Activated CD4-positive, alpha-beta T cell treated with anti-CD3 and anti-CD28 coated beads for 24 hours (primary cell): ENCODE measurements at places on chromosomes 6 and 20.

GRCh38 chr6:82330171-82330804 lies 33.3 kb upstream of the TPBG start:
- DNase-seq = no peak

- no peak for DNase-seq
Observed at GRCh38 chr6:159620947-159621346, 72.1 kb downstream of the SOD2 start.

- DNase-seq = no peak
Observed at GRCh38 chr20:23568320-23568970, at the start of gene CST9L. Gene CST9L, minus strand, starts transcription at chr20:23568484. Its CDS starts 34 bp downstream, at chr20:23568450.

DNA sequence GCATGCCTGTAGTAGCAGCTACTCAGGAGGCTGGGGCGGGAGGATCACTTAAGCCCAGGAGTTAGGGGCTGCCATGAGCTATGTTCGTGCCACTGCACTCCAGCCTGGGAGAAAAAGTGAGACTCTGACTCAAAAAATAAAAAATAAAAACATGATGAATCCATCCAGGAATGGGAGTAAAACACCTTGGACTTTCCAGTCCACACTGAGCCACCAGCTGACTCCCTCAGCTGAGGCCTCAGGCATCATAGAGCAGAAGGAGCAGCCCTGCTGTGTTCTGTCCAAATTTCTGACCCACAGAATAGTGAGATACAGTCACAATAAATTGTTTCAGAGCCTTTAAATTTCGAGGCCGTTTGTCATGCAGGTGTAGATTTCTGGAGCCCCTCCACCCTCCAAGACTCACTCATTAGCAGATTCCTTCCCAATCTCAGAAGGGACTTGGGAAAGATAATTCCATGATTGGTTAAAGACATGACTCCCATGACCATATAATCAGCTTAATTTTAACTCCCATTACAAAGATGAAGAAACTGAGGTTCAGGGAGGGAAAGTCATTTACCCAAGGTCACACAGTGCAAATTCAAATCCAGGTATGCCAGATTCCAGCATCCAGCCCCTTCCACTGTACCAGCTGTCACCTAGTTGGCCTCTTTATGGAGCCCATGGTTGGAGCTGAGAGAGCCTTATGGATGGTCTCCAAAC lies 9.0 kb upstream of the MMP9 start:
- no peak for DNase-seq

- DNase-seq = no peak
Observed at GRCh38 chr6:159977255-159977903, 8.5 kb downstream of the IGF2R start.

DNA sequence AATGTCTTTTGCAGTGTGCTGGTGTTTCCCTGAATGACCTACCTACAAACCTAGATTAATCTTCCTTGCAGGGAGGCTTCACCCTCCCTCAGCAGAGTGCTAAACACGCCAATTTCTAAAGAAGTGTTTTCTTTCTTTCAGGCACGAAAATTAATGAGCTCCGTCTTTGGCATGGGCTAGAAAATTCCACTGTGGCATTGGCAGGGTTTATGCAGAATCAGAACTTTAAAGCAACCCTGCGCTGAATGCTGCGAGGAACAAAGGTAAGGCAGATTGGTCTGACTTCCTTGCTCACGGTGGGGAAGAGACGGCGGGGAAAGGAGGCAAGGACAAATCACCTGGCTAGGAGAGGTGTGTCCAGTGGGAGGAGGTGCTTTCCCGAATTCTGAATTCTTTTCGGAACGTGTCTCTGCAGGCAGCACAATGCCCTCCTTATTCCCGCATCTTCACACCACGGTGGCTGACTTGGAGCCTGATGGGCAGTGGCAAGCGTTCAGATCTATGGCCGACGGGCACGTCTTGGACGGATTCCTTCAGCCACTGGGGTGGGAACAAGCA lies 6.2 kb upstream of the BANF2 start:
- no peak for DNase-seq

DNA sequence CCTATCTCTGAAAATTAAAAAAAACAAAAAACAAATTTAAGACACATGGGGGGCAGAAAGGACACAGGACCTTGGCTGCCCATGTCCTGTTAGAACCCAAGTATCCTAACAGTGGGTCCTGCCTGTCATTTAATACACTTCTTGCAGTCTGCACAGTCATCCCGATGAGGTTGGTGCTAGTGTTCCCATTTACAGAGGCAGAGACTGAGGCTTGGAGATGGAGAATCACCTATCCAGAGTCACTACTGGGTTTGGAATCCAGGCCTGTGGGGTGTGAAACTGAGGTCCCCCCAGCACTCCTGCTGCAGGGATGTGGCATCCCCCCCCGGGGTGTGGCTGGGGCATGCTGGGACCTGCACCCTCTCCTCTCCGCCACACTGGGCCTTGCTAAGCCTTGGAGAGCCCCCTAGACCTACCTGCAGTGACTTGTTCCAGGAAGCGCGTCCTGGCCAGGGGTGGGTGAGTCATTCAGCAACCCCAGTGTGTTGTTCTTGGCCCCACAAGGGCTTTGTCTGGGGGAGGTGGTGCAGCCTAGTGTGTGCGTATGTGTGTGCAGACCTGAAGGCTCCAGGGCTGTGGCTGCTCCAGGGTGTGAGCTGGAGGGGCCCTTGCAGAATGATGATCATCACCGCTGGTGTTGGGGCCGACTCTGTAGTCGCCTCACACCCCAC lies 49.7 kb downstream of the BCAS4 start:
- DNase-seq = no peak

- no peak for DNase-seq
Observed at GRCh38 chr6:50591135-50591534, 122.2 kb upstream of the TFAP2D start.

- no peak for DNase-seq
Observed at GRCh38 chr20:49448917-49449316, 33.6 kb downstream of the KCNB1 start.

DNA sequence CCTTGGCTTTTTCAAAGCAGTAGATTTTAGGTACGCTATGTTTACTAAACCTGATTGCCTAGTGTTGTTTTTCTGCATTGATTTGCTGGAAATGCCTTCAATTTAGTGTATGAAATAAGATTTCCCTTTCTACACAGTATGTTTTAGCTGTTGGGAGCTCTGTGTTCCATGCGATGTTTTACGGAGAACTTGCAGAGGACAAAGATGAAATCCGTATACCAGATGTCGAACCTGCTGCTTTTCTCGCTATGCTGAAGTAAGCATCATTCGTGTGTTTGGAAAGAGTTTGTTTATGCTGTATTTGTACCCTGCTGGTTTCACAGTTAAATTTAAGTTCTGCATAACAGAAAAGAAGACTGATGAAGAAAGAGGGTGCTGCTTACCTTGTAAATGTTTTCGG lies 1.9 kb downstream of the BTBD3 start:
- no peak for DNase-seq

DNA sequence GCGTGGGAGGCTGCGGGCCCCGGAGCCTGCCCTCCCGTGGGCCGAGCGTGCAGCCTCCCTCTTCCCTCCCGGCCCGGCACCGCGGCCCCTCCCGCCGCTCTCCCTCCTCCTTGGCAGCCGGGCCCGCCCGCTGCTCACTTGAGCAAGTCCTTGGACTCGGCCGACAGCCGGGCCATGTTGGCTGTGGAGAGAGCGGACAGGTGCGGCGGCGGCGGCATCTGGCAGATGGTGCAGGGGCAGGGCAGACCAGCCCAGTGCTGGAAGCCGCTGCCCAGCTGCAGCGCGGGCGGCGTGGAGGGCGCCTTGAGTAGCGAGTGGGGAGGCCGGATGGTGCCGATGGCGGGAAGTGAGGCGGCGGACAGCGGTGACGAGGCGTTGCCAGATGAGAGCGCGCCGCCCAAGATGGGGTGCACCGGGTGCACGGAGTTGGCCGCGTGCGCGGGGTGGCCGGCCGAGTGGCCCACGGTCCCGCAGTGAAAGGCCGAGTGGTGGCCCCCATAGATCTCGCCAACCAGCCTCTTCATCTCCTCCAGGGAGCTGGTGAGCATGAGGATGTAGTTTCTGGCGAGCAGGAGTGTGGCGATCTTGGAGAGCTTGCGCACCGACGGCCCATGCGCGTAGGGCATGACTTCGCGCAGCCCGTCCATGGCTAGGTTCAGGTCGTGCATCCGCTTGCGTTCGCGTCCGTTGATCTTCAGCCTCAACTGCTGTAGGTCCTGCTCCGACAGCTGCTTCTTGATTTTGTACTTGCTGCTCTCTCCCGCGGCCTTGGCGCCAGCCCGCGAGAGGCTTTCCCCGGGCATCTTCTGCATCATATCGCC lies 766 bp downstream of the OLIG3 start:
- no peak for DNase-seq

DNA sequence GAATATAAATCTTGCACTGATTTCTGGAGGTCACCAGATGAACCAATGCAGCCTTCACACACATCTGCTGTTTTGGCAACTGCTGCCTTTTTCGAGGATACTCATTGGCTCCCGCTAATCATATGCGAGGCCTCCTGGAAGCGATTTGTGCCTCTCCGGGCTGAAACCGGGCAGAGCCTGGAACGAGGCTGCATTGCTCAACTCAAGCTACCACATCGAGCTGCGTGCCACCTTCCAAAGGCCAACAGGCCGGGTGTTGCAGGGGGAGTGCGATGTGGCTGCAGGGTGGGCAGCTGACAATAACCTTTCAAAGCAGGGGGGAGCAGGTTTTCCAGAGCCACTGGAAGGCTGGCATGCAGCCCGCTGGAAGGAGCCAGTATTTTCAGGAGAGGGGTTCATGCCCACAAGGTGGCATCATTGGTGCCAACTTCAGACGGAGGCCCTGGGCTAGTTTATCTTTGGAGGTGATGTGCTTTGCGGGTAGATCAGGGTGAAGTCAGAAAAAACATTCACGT lies 122.6 kb upstream of the IFNGR1 start:
- peak; percentile 26 for DNase-seq

DNA sequence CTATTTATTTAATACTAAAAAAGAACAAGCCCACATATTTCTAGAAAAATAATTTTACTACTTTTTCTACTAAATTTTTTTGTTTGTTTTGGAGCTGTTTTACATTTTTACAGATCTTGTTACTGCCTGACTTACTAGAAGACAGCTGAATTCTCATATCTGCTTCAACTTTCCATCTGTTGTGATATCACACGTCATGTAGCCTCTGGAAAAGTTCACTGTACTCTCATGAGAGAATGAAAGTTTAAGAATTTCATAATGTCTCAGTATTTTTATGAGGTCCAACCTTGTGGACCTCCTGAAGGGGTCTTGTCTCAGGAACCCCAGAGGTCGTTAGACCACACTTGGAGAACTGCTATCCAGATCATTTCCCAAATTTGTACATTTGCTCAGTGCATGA lies 81.7 kb upstream of the MTHFD1L start:
- DNase-seq = no peak

GRCh38 chr6:63353286-63353630 lies 33.5 kb upstream of the LGSN start:
- DNase-seq = no peak

DNA sequence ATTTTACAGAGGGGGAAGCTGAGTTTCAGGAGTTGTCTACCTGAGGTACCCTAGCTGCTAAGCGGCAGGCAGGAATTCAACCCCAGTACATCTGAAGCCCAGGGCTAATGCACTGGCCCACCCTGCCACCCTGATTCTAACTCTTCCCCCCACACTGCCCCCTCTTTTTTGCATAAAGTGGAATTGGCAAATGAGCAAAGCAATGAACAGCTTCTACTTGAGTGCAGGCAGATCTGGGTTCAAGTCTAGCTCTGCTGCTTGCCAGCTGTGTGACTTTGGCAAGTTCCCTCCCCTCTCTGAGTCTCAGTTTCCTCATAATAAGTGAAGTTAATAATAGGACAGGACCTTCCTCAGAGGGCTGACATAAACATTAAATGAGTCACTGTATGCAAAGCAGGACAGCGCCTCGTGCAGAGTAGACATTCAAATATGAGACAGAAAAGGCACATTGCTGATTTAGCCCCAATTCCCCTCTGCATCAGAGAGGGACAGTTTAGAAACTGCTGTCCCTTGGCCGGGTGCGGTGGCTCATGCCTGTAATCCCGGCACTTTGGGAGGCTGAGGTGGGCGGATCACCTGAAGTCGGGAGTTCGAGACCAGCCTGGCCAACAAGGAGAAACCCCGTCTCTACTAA lies 4.7 kb downstream of the ADA start:
- no peak for DNase-seq

DNA sequence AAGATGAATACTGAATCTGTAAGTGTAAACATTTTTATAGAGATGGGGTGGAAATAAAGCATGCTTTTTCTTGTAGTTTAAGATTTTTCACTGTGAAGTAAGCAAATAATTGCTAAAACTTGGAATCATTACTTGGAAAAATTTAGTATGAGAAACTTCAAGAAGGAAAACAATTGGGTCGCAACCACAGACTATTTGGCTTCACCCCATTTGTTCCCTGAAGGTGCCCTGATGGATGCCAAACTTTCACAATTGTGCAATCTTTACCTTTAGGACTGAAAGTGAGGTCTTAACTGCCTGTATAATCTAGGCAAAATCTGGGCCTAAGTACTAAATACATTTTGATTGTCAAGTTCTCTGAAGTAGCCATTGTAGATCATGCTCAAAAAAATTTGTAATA lies 330.1 kb downstream of the HDGFL1 start:
- DNase-seq = no peak

GRCh38 chr20:13119583-13119982 lies 101.5 kb upstream of the ISM1 start:
- no peak for DNase-seq

DNA sequence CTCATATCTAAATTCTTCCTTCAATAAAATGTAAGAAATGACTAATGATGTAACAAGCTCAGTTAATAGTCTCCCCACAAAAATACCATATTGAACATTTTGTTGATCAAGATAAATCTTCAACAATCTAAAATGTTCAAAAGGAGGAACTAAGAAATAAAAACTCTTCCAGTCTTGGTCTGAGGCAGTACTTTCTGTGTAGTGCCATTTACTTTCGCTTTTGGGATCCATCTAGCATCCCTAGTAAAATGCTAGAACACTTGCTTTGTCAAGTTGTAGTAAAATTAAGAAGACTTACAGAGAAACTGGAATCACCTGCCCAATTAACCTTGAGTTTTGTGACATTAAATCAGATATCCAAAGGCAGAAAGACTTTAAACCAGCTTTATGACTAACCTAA lies 246.4 kb downstream of the KHDRBS2 start:
- no peak for DNase-seq

GRCh38 chr20:39181490-39181889 lies 219.3 kb downstream of the DHX35 start:
- DNase-seq = no peak

DNA sequence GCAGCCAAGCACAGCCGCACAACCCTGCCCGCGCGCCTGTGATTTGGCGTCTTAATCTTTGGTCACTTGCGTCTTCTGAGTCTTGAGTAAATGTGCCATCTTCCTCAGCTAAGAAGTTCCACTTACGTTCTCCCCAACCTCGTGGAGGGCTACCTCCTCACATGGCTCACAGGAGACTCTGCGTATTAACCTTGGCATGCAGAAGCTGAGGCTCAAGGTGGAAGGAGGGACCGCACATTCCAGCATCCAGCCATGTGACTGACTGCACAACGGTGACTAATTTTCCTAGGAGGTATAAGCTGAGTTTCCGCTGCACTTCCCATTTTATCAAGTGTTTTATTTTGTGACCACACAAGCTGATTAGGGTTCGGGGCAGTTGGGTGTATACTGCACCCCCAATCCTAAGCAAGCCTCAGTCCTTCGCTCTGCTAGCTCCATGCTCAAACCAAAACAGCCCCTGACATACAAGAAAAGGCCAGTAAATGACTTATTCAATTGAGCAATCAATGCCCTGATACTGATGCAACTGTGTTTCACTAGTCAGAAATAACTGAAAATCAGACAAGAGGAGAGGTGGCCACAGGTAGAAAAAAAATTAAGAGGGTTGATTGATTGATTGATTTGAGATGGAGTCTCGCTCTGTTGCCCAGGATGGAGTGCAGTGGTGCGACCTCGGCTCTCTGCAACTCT lies 7.0 kb downstream of the BEND3 start:
- no peak for DNase-seq

GRCh38 chr20:38222231-38222922 lies 38.2 kb downstream of the KIAA1755 start:
- peak; percentile 48 for DNase-seq

- DNase-seq = no peak
Observed at GRCh38 chr6:83365931-83366330, 64.9 kb downstream of the ME1 start.
